ENCODE measurements at places on chromosomes 2 and 18.
A peak's percentile ranks its signal among the peaks of the same experiment; 100 is the strongest.

GRCh38 chr18:34709750-34710441 lies at the start of gene DTNA:
TSS of gene DTNA (plus strand) at chr18:34710298. CDS start at chr18:34755977, 45,679 bp downstream.
- DNase-seq, result no peak

- DNase-seq, result no peak
These were observed 169.0 kb downstream of the OSR1 start for GRCh38 chr2:19189391-19189790.

DNA sequence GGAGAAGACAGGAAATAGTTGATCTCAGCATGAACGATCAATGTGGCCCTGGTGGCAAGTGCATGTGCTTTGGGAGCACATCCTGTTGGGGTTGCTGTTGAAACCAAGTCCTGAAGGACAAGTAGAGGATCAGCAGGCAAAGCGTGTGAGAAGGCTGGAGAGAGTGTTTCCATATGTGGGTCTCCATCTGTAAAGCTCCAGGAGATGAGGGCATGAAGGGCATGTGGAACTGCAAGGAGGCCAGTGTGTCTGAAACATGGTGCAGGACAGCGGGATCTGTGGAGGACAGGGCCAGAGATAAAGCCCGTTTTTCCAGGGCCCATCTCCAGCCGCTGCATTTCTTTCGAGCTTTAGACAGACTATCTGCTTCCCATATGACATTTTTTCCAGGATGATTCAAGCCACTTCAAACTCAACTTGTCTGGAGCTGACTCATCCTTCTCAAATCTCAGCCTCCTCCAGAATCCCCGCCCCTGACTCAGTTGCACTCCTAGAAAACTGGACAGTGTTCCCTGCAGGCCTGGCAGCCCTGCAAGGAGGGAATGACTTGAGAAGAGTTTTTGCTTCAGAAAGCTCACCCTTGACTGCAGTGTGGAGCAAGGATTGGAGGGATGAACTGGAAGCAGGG lies 226.1 kb downstream of the VAPA start:
- DNase-seq, result no peak

DNA sequence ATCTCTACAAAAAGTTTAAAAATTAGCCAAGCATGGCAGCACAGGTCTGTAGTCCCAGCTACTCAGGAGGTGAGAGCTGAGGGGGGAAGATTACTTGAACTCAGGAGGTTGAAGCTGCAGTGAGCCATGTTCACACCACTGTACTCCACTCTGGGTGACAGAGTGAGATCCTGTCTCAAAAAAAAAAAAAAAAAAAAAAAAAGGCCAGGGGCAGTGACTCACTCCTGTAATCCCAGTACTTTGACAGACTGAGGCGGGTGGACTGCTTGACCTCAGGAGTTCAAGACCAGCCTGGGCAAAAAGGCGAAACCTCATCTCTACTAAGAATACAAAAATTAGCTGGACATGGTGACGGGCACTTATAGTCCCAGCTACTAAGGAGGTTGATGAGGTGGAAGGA lies 37.0 kb downstream of the PUM2 start:
- DNase-seq, result no peak

DNA sequence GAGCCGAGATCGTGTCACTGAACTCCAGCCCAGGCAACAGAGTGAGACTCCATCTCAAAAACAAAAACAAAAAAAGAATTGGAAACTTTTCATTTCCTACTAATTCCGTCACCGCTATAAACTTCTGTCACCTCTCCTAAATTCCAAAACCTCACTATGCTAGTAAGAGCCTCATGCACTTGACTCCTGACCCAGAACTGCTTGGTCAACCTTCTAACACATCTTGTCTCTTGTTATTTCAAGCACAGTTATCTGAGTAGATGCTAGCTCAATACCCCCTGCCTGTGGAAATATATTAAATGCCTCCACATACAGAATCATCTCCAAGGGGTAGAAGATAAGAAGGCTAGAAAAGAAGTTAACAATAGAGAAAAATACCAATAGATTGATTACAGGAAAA lies 703.3 kb downstream of the NRXN1 start:
- DNase-seq, result no peak

GRCh38 chr2:204201507-204201906 lies 264.9 kb downstream of the ICOS start:
- DNase-seq, result no peak

DNA sequence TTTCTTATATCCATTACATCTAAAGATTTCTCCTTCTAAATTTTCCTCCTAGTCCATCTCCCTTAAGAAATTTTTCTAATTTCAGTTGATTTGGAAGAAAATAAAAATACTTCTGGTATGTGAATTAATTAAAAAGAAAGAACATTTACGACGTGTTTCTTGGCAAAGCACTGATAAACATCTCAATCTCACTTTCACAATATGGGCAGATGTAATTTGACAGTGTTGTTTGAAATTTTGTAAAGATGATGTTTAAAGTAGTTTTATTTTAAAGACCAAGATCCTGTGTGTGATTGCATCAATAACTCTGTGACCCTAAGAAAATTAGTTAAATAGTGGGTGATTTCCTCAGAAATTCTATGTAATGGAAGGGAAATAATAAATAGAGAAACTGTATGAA lies 510.0 kb downstream of the PARD3B start:
- no peak for DNase-seq

DNA sequence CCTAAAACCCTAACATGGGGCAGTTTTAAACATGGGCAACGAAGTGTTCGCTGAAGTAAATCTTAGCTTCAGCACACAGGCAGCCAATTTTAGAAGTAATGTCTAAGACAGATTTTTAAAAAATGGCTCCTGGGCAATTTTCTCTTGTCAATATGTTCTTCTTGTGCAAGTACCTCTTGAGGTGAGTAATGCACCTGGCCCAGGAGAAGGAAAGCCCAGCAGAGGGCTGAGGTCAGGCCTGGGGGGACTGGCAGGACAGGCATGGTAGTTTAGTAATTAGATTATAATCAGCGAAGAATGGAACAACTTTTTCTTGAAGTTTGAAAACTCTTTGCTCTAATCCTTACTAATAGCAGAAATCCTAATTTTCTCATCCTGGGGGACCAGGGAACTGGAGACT lies 77.6 kb downstream of the SPRED2 start:
- DNase-seq, result no peak

GRCh38 chr2:173076581-173077345 lies 1.1 kb downstream of the MAP3K20 start:
- peak; percentile 2 for DNase-seq

DNA sequence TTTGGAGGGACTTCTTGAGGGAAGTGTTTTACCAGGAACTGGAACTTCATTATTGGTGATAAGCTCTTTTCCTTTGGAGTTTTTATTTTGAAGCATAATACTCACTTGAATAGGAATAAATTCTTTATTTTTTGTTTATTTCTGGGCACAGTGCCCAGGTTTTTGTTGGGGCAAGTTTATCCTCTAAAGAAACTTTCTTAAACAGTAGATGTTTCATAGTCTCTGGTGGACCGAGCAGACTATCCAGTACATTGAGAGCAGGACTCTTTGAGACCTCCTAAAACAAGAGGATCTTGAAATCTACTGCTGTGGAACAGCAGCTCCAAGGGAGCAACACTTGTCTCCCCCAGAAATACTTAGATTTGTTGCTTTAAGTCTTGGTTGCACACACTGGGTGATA lies 109.4 kb downstream of the PARD3B start:
- DNase-seq, result no peak

- no peak for DNase-seq
These were observed 49.4 kb downstream of the TMEM178A start for GRCh38 chr2:39715095-39715494.

GRCh38 chr2:205646680-205647079 lies 35.6 kb upstream of the NRP2 start:
- no peak for DNase-seq

GRCh38 chr2:239625156-239625845 lies 224.5 kb upstream of the HDAC4 start:
- no peak for DNase-seq

Measured in CD4-positive, alpha-beta T cell treated with Interleukin-6 at 100 ng/mL for 8 hours (primary cell).